ENCODE measurements at places on chromosomes 3 and 15.

- DNase-seq, result peak; percentile 95
Measured at GRCh38 chr15:101201411-101202174, 50.3 kb downstream of the CHSY1 start.

- no peak for DNase-seq
Measured at GRCh38 chr3:197542741-197543454, 12.9 kb downstream of the BDH1 start.

GRCh38 chr3:126389112-126389793 is 5.5 kb upstream of the CFAP100 start:
- DNase-seq, result peak; percentile 82

DNA sequence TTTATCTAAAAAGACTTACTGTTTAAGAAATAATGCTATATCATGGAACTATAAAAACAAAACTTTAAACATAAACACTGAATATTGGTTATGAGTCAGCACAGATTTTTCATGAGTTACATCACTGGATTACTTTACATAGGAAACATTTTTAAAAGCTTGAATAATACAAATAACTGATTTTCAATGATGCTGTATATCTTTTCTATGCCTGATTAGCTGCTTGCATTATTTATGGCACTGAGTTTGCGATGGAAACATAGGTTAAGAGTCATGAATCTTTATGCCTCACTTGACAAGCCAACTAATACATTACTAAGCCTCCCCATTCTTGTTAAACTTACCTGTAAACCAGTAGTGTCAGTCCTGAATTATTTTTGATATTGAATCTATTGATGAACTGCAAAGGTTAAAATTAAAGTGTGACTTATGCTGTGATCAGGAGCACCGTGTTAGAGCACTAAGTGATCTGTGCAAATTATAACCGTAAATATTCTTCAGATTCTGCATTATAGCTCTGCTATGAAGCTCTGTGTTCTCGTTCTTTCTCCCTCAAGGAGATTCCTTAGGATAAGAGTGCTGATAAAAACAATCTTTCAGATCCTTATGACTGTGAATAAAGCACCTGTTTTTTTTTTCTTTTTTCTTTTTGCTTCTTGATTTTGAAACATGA is 437.3 kb upstream of the BCHE start:
- no peak for DNase-seq

DNA sequence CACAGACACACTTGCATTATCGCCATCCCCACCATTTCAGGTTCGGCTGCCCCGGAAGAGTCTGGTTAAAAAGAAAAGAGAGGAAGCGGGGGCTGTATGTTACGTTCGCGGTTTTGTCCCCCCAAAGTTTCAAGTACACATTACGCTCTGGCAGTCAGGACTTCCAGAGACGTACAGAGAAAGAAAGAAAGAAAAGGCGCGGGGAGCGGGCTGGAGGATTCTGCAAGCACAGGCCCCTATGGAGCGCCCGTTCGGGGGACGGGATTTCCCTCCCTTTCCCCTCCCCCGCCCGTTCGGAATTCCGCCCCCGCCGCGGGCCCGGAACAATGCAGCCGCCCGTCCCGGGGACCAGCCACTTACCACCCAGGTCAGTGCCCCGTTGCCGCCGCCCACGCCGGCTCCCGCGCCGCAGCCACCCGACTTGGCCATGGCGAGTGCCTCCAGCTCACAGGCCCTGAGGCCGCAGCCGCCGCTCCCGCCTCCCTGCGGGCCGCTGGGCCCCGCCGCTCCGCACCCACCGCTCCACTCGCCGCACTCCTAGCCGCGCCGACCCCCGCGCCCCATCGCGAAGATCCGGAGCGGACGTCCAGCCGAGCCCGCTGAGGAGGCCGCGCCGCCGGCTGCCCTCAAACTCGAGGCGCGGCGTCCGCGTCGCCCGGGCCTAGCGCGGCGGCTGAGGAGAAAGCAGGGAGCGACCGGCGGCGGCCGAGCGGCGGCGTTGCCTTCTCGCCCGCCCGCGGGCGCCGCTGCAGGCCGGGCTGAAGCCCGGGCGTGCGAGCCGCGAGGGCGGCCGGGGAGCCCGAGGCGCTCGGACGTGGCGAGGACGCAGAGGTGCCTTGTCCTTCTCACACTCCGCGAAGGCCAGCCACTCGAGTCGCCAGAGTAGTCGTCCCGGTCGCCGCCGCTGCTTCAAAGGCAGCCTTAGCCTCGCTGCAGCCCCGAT is 567 bp downstream of the TOP2B start:
- DNase-seq, result peak; percentile 59

DNA sequence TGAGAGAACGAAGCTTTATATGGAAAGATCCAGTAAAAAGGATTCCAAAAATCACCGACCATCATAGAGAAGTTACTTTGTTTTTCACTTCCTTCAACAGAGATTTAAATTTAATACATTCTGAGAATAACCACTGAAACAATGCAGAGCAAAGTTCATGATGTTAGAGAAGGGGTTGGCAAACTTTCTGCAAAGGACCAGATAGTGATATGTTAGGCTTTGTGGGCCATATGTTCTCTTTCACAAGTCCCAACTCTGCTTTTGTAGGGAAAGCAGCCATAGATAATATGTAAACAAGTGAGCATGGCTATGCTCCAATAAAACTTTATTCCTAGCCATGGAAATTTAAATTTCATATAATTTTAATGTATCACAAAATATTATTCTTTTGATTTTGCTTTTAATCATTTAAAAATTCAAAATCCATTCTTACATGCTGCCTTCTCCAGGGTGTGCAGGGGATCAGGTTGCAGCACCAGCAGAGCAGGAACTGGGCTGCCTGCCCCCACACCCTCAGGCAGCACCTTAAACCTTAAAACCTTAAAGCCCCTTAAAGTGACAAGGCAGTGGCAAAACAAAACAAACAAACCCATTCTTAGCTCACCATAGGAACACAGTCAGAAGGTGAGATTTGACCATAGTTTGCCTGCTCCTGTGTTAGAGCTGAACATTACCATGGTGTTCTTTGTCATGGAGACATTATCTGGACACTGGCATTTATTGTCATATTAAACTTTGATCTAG is 16.9 kb upstream of the IGSF10 start:
- DNase-seq, result no peak

- peak; percentile 37 for DNase-seq
Measured at GRCh38 chr3:71702131-71703024, 22.8 kb downstream of the EIF4E3 start.

DNA sequence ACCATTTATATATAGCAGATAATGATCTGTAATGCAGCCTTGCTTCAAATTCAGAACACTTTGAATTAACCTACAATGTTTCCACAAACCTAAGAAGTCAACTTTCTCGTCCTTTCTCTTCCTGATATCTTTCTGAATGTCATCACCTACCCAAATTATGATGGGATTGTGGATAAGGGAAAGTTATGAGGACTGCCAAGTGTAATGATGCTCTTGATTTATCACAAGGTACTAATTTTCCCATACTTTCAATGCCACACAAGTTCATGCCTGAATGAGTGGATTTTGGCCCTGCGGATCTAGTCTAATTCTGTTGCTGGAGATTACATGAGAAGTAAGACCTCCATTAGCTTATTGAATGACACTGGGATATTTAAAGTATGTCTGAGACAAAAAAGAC is 82.6 kb upstream of the NANOGP8 start:
- DNase-seq, result no peak

DNA sequence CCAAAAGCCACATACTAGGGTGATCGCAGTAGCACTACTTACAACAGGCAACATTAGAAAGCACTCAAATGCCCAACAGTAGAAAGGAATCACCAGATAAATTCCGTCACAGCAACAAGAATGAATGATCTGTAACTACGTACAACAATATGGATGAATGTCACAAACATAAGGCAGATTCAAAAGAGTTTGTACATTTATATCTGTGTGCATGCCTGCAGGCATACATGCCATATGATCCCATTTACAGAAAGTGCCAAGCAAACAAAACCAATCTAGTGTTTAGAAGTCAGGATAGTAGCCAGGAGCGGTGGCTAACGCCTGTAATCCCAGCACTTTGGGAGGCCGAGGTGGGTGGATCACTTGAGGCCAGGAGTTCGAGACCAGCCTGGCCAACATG is 3.5 kb downstream of the IL17RB start:
- no peak for DNase-seq

GRCh38 chr3:43670635-43671522 is 19.9 kb upstream of the ABHD5 start:
- DNase-seq, result no peak

DNA sequence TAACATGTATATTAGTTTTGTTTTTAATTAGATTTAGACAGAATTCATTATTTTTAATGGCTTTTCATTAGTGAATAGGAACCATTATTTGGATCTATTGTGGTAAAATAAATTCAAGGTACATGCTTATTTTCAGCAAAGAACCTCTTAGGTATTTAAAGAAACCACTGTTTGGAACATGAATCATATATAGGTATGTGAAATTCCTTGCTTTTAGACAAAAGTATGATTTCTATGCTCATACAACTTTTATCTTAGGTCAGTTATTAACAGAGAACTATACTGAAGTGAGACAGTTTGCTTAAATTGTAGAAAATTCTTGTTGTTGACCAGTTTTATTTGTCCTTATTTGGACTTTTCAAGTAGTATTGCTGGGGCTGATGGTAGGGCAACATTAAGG is 389.9 kb downstream of the FEZF2 start:
- no peak for DNase-seq

DNA sequence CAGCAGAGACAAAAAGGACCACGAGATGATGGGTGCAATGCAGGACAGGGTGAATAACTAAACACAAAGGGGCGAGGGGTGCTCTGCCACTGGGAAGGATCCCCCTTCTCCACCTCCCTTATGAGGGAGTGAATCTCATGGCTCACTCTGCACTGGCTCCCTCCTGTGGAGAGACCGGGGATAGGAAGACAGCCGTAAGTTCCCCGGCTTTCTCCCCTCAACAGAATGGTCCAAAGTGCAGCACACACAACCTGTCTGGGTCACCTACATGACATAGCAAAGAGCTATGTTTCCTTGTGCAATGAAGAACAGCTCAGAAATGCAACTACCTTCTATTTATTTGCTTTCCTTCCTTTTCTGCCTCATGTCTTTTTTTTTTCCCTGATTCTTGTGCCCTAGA is 7.8 kb upstream of the ACSBG1 start:
- DNase-seq, result peak; percentile 40

DNA sequence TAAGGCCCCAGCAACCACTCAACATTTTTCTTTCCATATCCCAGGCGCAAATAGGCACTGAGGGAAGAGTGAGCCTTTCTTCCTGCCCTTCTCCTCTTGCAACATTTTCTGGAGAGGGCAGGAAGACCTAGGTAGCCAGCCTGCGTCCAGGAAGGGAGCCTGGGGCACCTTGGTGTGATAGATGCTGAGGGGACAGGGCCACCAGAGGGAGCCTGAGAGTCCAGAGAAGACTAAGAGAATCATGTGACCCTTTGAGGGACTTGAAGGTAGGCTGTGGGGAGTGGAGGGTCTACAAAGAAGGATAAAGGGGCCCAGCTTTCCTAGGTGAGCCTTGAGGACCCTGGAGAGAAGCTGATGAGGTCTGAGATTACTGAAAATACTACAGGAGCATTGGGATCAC is 346.6 kb downstream of the CNTN6 start:
- peak; percentile 13 for DNase-seq

GRCh38 chr3:75978686-75979085 is 193.3 kb upstream of the ZNF717 start:
- DNase-seq, result no peak

GRCh38 chr15:86611417-86612040 is 531.9 kb downstream of the AGBL1 start:
- peak; percentile 70 for DNase-seq
